ENCODE measurements at places on chromosomes 1 and 21.

DNA sequence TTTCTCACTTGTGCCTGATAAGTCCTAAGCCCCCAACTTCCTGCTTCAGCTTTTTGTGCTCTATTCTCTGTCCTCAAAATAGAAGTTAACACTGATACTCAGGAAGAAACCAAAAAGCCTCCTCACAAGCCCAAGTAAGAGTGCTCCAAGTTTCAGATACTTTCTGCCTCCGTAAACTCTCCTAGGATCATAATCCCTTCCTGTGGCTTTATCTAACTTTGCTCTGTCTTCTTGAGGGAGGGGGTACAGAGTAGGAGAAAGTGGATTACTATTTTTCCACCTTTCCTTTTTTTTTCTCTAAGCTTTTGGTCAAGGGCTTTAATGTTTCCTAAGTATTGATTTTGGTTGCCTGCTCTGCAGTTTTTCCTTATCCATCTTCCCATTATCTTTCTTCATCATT is 54.6 kb downstream of the DPH5 start:
- DNase-seq: no peak

- DNase-seq: no peak
These were observed 28.1 kb downstream of the ADAM30 start for GRCh38 chr1:119868176-119868575.

- no peak for DNase-seq
These were observed 41.8 kb downstream of the NTPCR start for GRCh38 chr1:232992227-232992626.

GRCh38 chr1:200925831-200926230 is 31.1 kb downstream of the INAVA start:
- peak; percentile 16 for DNase-seq

DNA sequence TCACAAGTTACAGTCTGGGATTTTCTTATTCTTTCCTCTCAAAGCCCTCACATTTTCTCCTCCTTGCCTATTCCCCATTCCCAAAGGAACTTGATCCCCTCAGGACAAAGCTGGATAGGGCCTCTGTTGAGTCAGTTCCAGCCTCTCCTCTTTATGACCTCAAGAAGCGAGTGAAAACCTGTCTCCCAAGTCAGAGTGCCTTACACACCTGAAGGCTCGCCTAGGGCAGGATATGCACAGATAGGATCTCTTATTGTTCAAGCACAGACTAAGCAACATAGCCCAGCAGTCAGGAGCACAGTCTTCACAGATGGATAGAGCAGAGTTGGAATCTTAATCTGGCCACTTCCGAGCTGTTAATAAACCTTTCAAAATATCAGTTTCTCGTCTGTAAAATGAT is 60.8 kb upstream of the PRRC2C start:
- no peak for DNase-seq

DNA sequence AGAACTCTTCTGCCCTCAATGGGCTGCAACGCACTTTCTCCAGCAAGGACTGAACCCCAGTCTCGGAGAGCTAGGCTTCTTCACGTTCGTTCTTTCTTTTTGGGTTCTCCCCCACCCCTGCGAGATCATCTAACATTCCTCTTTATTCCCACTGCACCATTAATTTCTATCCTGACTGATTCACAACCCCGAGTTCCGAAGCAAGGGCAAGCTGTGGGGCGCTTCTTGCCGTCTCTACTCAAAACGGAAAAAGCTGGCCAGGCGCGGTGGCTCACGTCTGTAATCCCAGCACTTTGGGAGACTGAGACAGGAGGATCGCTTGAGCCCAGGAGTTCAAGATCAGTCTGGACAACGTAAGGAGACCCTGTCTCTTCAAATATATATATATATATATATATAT is 37.4 kb upstream of the BTG2 start:
- DNase-seq: no peak

- DNase-seq: no peak
These were observed 156.3 kb downstream of the TM2D1 start for GRCh38 chr1:61568460-61569302.

- no peak for DNase-seq
These were observed 119.5 kb downstream of the HMCN1 start for GRCh38 chr1:185853739-185854138.

- no peak for DNase-seq
These were observed 348.7 kb downstream of the SETD4 start for GRCh38 chr21:35711661-35712060.

GRCh38 chr1:63294803-63295594 is 27.4 kb upstream of the FOXD3 start:
- no peak for DNase-seq

GRCh38 chr1:8340448-8340847 is 22.5 kb downstream of the SLC45A1 start:
- DNase-seq: no peak

DNA sequence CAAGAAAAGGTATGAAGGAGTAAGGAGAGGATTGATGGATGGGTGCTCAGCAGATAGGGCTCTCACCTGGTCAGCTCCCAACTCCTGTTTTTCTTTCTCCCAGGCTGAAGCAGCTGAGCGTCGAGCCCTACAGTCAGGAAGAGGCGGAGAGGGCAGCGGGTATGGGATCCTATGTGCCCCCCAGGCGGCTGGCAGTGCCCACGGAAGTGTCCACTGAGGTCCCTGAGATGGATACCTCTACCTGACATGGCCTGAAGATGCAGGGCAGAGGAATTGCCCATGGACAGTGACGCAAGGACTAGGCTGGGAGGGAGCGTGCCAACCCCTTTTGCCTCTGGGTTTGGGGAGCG is 739 bp downstream of the ZNF593 start:
- no peak for DNase-seq

GRCh38 chr1:17822741-17823426 is 67.8 kb downstream of the ACTL8 start:
- no peak for DNase-seq

DNA sequence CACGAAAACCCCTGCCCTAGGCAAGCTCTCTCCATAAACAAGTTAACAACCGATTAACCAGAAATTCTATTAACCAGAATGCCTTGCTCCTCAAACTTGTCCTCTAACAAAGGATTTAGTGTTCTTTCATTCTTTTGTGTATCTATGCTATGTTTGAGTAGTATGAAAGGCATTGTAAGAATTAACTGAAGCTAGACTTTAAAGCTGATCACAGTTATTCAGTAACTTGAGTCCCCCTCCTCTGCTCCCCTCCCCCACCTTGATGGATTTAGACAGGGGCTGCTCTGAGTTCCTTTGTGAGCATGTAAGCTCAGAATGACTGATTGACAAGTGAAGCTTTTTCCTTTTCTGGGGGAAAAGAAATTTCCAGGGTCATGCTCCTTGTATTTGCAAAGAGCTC is 257.6 kb downstream of the TTLL7 start:
- DNase-seq: no peak

DNA sequence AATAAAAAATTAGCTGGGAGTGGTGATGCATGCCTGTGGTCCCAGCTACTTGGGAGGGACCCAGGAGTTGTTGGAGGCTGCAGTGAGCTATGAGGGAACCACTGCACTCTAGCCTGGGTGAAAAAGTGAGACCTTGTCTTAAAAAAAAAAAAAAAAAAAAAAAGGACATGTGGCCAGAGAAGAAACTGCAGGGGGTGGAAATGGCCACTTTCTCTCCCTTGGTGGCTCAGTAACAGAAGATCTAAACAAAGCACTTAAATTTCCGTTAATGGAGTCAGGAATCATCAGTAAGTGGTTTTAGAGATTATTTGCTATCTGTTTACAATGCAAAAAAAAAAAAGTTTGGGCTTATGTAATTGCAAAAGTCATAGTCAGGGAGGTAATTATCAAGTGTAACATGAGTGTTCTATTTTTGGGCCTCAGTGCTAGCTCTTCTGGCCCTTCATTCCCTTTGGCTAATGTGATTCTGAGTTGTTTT is 19.3 kb upstream of the OPRD1 start:
- no peak for DNase-seq

DNA sequence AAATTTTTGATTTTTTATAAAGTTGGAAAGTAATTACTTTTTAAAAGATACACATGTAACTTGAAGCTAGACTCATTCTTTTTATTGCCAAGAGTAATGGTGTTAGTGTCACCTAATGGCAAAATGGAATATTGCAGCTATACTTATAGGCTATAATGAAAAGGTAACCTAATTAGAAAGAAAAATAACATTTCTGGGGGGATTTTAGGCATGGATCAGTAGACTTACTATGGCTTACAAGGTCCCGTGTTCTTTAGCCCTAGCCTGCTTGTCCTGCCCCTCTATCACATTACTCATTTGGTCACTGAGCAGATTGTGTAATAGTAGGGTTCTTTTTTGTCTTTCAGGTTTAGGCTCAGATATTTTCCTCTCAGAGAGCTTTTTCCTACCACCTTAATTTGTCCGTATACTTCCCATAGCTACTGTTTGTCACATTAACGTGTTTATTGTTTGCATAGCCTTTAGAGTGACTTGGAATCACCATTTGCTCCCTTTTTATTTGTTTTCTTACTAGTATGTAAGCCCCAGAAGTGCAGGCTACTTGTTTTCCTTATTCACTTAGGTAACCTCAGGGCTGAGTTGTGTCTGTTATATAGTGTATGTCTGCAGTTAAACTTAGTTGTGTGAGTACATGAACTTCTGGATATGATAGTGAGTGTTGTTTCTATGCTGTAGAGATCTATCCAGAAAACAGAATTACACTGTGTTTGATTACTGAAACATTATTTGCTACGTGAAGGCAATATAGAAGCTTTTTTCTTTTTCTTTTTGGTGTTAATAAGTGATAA is 58.7 kb downstream of the RABGAP1L start:
- no peak for DNase-seq

DNA sequence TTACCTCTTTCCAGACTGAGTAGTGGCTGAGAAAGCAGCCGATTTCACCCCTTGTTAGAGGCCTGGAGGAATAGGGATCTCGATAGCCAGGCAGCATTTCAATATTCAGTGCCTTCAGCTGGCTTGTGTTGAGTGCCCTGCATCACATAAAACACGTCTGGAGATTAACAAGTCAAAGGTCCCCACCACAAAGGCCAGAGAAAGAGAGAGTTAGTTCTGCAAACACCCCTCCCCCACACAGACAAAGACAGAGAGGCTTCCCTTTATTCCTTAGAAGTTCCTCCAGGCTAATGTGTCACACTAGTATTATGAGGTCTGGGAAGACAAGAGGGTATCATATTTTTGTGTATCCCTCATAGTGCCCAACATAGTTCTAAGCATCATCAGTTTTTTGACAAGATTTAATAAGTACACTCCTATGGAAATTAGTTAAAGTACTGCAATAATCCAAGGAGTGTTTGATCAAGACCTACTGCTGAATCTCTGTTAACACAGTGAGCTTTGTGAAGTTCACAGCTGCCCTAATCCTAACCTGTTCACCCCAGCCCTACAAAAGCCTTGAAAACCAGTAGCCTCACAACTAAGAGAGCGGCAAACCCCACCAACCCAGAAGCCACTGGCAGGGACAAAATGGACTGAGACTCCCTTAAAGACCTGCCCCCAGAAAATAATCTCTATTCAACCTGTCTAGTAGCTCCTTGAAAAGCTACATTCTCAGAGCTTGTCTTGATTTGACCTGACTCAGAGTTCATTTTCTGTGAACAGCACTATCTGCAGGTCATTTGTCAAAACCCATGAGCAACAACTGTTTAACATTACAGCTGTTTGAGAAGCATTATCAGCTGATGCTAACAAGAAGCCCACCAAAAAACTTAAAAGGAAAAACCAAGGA is 91.9 kb downstream of the COLGALT2 start:
- DNase-seq: no peak

GRCh38 chr1:220922951-220923350 is 43.7 kb downstream of the HLX start:
- no peak for DNase-seq

GRCh38 chr1:38062361-38063288 is 16.0 kb upstream of the POU3F1 start:
- no peak for DNase-seq

- DNase-seq: no peak
These were observed 674 bp downstream of the CEP350 start for GRCh38 chr1:179955287-179955680.

DNA sequence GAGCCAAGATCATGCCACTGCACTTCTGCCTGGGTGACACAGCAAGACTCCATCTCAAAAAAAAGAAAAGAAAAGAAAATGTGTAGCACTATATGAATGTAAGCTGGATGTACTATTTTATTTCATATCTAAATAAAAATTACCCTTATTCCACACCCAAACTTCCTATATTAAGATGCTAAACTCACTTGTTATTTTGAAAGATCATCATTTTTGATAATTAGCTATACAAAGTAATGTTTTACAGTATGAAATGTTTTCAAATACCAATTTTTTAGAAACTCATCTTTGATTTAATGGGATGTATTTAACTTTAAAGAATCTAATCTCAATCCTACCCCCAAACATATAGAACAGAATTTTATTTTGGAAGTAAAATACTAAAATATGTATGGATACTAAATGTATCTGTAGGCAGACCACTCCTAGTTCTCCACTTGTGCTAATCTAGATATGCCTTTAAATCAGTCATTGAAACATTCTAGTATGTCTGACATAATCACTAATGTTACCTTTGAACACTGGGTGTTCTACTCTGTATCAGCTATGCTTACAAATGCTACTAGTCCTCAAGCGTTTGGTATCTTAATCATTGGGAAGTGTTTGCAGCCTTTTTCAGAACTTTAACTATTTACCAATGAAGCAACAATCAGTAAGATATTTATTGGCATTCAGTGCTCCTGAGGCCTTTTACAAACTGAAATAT is 12.9 kb downstream of the MIER1 start:
- DNase-seq: no peak

DNA sequence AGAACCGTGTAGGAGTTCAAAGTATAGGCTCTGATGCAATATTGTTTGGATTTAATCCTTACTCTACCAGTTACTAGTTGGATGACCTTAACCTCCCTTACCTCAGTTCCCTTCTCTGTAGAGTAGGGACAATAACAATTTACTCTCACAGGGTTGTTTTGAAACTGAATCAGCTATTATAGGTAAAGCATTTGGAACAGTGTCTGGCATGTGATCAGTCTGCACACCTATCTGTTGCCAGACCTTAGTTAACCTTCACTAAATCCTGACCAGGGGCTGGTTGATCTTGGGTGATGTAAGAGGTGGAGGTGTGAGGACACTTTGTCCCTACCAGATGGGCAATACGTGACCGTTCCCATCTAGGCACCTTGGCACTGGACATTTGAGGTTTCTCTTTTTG is 106.9 kb downstream of the DDX20 start:
- no peak for DNase-seq

DNA sequence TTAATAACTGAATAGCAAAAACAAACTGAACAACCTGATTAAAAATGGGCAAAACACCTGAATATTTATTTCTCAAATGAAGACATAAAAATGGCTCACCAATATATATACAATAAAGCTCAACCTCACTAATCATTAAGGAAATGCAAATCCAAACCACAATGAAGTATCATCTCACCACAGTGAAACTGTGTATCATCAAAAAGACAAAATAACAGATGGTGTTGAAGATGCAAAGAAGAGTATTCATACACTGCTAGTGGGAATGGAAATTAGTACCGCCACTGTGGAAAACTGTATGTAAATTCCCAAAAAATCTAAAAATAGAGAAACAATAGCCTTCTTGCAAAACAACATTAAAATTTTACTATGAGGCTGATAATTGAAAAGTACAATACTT is 1660.1 kb upstream of the B3GALT2 start:
- no peak for DNase-seq

- no peak for DNase-seq
These were observed 18.9 kb downstream of the FAAH start for GRCh38 chr1:46412893-46413595.

GRCh38 chr1:30450818-30451233 is 272.6 kb downstream of the MATN1 start:
- no peak for DNase-seq

GRCh38 chr21:37208056-37208721 is 58.9 kb downstream of the VPS26C start:
- DNase-seq: no peak

- no peak for DNase-seq
These were observed 169.2 kb upstream of the B3GALT2 start for GRCh38 chr1:193355626-193356025.

- DNase-seq: no peak
These were observed 54.0 kb downstream of the APP start for GRCh38 chr21:26116456-26117011.
